ENCODE measurements at places on chromosomes 13 and 19.

DNA sequence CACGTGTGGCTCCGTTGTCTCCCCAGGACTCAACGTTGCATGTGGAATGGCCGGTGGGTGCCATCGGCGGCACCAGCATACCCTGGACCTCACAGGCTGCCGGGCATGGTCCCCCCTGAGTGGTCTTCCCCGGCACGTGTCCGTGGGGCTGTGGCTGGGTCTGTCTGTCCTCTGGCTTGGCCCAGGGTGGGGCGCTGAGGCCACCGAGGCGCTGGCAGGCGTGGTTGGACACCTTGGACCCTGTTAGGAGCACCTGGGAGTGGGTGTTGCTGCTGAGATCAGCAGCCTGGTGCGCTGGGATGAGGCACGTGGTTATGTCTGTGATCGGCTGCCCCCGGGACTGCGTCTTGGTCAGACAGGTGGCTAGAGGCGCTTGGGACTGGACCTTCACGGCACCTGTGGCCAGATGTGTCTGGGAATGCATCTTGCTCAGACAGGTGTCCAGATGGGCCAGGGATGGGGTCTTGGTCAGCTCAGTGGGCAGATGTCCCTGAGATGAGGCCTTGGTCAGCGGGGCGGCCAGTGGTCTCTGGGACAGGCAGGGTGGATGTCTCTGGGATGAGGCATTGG, 9.2 kb downstream of the IQCN start:
- no peak for DNase-seq

GRCh38 chr13:21673789-21674489, 3.1 kb downstream of the FGF9 start:
- no peak for DNase-seq

GRCh38 chr19:31160336-31160926, 188.8 kb downstream of the TSHZ3 start:
- peak; percentile 53 for DNase-seq

- DNase-seq = no peak
Observed at GRCh38 chr13:33089311-33089710, 73.1 kb downstream of the KL start.

All from AG10803 (cell line).